ENCODE measurements at places on chromosomes 1 and 21.

- DNase-seq, result no peak
These were observed 8.7 kb downstream of the PDXK start for GRCh38 chr21:43727519-43728153.

GRCh38 chr1:20278692-20279130, 12.0 kb upstream of the VWA5B1 start:
- DNase-seq, result no peak

- no peak for DNase-seq
These were observed 71.6 kb downstream of the XCL2 start for GRCh38 chr1:168472223-168472622.

DNA sequence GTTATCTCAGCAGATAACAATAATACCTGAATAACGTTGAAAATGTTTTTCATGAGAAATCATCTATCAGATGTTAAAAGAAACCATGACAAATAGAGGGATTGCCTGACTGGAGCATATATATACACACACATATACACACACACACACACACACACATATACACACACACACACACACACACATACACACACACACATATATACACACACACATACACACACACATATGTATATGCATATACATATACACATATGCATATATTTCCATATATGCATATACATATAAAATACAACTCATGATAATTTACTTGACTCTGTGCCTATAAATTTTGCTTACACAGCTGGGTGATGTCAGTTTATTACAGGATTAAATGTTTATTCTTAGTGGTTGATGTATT, 847.3 kb upstream of the ADAMTS5 start:
- DNase-seq, result no peak

- peak; percentile 55 for DNase-seq
These were observed 220.8 kb downstream of the SLC35F3 start for GRCh38 chr1:234125283-234125682.

DNA sequence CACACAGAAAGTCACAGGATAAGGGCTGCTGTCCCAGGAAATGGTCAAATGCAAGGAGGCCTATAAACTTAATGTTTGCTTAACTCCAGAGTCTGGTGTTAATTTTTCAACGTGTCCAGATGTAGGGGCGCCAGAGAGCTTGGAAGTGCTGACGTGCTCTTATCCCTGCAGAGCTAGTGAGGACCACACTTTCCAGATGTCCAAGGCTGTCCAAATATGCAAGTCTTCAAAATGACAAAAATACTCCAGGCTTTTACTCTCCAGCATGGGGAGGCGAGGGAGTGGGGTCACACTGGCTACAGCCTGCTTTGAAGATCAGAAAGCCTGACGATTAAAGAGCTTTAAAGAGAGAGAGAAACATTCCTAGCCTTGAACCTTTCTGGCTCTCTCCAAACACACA, 57.6 kb downstream of the ABCA4 start:
- DNase-seq, result no peak

DNA sequence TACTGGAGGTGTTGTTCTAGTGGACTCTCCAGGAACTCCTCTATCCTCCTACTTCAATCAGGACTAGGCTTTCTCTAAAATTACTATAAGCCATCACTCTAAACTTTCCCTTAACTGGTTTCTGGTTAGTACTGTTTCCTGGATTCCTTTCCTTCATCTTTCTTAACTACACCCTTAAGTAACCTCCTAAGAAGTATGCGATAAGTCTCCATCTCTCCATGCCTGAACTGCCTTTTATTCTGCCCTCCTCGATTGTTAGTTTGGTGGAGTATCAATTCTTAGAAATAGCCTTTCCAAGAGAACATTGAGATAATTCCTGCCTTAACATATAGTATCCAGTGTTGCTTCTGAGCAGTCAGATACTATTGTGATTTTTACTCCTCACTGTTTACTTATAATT, 162.9 kb upstream of the PDE4B start:
- no peak for DNase-seq

DNA sequence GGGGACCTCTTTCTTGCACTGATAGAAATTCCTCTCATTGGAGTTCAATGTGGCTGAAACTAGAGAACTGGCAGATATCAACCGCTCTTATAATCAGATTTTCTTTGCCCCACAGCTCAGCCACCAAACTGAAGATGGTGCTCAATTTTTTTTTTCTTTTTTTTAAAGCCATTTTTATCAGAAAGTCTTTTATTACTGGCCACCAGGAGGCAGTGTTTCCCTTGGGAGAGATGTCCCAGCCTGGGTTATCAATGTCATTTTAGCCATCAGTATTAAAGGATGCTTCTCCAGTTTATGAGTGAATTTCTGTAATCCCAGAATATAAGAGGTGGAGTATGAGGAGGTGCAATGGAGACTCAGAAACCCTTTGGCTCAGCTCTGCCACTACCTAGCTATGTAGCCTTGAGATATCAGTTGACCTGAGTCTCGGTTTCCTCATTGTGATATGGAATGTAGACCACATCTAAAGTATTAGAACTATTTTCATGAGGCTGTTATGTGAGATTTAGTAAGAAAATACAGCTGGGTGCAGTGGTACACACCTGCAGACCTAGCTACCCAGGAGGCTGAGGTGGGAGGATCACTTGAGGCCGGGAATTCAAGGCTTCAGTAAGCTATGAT, 27.6 kb downstream of the CD244 start:
- DNase-seq, result peak; percentile 56

- DNase-seq, result no peak
These were observed 157.2 kb downstream of the PLA2G4A start for GRCh38 chr1:186985889-186986491.

DNA sequence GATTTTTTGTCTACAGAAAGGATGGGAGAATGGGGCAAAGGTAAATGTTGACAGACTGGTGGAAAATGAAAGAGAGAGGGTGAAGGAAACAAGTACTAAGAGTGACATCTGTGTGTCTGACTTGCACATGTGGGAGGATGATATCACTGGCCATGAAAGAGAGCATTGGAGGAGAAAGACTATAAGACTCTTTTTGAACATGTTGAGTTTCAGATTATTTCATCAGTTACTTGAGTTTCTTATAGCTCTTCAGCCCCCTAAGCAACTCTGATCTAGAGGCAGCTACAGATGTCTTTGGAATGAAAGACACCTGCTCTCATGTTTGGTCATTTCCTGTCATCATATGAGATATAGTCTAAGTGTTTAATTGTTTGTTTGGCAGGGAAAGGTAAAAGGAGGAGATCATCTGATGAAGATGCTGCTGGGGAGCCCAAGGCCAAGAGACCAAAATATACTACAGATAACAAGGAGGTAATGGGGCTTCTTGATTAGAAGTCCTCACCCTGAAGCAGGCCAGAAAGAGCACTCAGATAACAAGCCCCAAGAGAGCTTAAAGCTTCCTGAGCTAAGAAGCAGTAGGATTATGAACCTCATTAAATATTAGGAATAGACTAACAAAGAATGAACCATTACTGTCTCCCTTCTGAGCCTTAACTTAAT, 4.5 kb downstream of the POLR3C start:
- no peak for DNase-seq

DNA sequence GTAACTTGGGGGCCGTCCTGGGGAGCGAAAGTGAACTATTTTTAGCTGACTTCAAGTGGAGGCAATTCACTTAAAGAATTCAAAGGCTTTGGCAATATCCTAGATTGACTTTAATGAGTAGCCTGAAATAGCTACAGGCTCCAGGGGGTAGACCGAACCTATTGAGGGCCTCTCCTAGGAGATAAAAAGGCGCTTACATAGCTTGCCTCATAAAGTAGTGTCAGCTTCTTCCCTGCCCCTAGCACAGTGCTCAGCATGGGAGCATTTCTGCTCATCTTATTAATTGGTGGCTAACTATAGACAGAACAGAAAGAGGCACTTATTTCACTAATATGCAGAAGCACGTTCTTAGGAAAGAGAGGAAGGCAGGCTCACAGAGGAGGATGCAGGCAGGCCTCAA, 12.3 kb upstream of the CTNNBIP1 start:
- no peak for DNase-seq

- DNase-seq, result no peak
These were observed 11.6 kb downstream of the MTARC1 start for GRCh38 chr1:220798338-220798737.

GRCh38 chr1:223062177-223062576, 80.9 kb downstream of the TLR5 start:
- no peak for DNase-seq

DNA sequence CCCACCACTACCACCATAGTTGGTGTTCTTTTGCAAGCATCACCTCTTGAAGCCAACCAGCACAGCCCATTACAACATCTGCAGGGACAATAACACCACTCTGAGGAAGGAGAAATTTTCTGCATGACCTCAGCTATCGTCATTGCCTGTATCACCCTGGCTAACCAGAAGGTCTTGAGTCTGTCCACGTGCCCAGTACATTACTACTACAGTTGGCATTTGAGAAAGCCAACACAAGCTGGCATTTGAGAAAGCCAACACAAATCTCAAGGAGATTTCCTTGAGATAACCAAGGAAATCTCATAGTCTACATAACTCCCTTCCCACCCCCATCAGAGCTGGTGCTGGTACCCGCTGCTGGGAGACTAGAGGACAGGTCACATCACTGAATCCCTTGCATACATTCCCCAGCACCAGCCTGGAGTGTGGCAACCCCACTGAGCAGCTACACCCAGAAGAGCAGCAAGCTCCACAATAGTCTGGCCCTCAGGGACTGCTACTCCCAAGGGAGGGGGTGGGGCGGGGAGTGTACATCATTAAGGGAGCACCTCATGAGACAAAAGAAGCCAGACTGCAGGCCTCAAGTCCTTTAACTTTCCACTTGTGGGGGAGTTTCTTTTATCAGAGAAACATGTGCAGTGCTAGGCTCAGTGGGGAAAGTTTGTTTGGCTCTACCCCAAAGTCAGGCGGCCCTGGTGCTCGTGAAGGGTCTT, 46.0 kb upstream of the GUCA2A start:
- no peak for DNase-seq

GRCh38 chr1:172289448-172289847, 131.0 kb upstream of the C1orf105 start:
- DNase-seq, result no peak

All from stimulated activated CD4-positive, alpha-beta T cell treated with anti-CD3 and anti-CD28 coated beads, Interleukin-2, amount 100 ng/mL, for 24 hours (primary cell).